ENCODE measurements at places on chromosomes 13 and 19.
A peak's percentile ranks its signal among the peaks of the same experiment; 100 is the strongest.

- no peaks in the 10 kb centered on the region for H3K27me3 ChIP-seq
- peak overlapping the region; percentile 78 for H3K27ac ChIP-seq
- peaks cover 23% of the 10 kb centered on the region for H3K4me1 ChIP-seq
These were observed 26.7 kb upstream of the NANOS3 start for GRCh38 chr19:13849991-13850909.

DNA sequence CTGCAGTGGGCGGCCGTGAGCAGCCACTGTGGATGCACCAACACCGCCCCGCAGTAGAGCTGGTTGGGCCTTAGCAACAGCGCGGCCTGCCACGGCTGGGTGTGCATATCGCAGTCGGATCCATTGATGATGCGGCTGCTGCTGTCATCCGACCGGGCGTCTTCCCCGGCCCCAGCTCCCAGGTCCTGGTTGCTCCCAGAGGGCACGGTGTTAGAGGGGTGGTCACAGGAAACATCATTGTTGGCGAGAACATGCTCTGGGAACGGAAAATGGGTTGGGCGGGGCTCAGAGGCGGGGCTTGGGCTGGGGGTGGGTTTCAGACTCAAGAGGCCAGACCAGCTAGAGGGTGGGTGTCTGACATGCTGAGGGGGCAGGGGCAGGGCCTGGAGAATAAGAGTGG lies 3.0 kb downstream of the KLK5 start:
- H3K27ac ChIP-seq = no peak overlapping the region
- no peak for DNase-seq
- H3K27me3 ChIP-seq = no peaks in the 10 kb centered on the region
- no peaks in the 10 kb centered on the region for H3K36me3 ChIP-seq
- H3K4me3 ChIP-seq = no peak overlapping the region
- H3K4me1 ChIP-seq = no peaks in the 10 kb centered on the region

- no peak overlapping the region for H3K27ac ChIP-seq
- no peaks in the 10 kb centered on the region for H3K27me3 ChIP-seq
- no peak for DNase-seq
These were observed 181.7 kb downstream of the UQCRFS1 start for GRCh38 chr19:29031216-29031615.

- no peaks in the 10 kb centered on the region for H3K4me1 ChIP-seq
- no peak for DNase-seq
- H3K27ac ChIP-seq = no peak overlapping the region
- no peaks in the 10 kb centered on the region for H3K36me3 ChIP-seq
These were observed 8.3 kb upstream of the NAA16 start for GRCh38 chr13:41302743-41303142.

- no peaks in the 10 kb centered on the region for H3K36me3 ChIP-seq
- H3K27ac ChIP-seq = no peak overlapping the region
- H3K27me3 ChIP-seq = no peaks in the 10 kb centered on the region
- H3K4me1 ChIP-seq = no peaks in the 10 kb centered on the region
These were observed 127.0 kb downstream of the IER2 start for GRCh38 chr19:13277104-13277809.

DNA sequence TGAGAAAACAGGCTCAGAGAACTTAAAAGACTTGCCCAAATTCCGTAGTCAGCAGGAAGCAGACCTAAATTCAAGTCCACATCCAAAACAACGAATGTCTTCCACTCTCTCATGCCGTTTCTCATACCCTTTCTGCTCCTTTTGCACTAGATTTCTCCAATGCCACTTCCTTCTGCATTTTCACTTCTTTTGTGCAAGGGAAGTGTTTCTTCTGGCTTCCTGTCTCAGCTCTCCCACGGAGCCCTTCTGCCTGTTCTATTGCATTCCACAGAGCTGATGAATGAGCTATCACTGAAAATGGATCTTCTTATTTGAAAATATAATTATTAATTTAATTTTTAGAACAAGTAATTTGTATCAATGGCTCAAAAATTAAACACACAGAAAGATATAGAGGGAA lies 56.1 kb upstream of the STK24 start:
- DNase-seq = no peak
- no peak overlapping the region for H3K4me3 ChIP-seq
- no peaks in the 10 kb centered on the region for H3K27me3 ChIP-seq
- H3K36me3 ChIP-seq = no peaks in the 10 kb centered on the region
- no peak overlapping the region for H3K27ac ChIP-seq
- no peaks in the 10 kb centered on the region for H3K4me1 ChIP-seq

DNA sequence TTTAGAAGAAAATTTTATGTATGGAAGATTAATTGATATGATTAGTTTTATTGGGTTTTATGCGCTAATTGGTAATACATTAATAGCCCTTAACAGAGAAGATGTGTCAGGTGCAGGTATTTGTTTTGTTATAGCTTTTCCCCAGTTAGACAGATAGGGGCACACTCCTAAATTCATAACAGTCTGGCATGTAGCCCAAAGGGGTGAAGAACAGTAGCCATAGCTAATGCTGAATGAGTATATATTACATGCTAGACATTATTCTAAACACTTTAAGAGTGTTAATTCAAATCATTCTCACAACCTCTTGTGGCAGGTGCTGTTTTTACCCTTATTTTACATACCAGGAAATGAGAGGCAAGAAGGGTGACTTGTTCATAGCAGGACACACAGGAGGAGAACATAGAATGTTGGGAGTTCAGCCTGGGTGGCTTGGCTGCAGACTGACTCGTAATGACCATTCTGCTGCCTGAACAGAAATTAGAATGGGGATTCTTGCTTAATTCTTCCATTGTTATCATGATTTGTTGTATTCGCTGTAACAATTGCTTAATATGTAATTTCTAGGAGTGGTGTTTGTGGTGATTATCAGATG lies 20.1 kb downstream of the PCCA start:
- DNase-seq = no peak
- H3K27ac ChIP-seq = peak overlapping the region; percentile 9
- H3K27me3 ChIP-seq = no peaks in the 10 kb centered on the region
- H3K4me3 ChIP-seq = no peak overlapping the region

DNA sequence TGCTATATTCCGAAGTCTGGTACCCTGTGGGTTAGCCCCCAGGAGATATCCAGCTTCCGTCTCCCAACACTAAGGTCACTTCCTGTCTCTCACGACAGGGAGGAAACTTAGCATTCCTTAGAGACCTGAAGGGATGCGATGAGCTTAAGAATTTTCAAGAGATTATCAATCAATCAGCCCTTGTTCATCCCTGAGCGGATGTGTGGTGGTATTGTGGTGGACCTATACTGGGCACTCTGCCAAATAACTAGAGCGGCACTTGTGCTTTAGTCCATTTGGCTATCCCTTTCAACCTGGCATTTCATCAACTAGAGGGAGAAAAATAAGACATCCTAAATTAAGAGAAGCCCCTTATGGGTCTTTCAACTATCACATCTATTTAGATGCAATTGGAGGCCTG lies 30.9 kb upstream of the ZNF562 start:
- H3K27ac ChIP-seq = no peak overlapping the region
- H3K27me3 ChIP-seq = no peaks in the 10 kb centered on the region
- H3K36me3 ChIP-seq = no peaks in the 10 kb centered on the region
- no peak for DNase-seq

DNA sequence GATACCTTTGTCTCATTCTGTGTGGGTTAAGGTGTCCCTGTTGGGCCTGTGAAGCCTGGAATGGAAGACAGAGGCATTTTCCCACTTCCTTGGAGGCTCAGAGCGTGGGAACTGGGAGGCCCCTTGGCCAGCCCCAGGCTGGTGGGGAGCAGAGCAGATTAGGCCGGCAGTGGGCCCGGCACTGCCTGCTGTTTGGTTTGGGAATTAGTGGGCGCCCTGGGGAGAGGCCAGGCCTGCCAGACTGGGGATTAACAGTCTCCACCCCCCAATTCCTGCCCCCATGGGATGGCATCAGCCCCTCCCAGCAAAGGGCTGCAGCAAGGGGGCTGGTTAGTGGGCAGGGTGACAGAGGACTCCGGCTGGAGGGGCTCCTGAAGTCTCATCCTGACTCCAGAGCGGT lies 3.1 kb upstream of the BEST2 start:
- peaks cover 9% of the 10 kb centered on the region for H3K36me3 ChIP-seq
- H3K4me1 ChIP-seq = no peaks in the 10 kb centered on the region
- no peak overlapping the region for H3K27ac ChIP-seq
- no peaks in the 10 kb centered on the region for H3K27me3 ChIP-seq

GRCh38 chr13:31037874-31038500 lies 105.5 kb downstream of the TEX26 start:
- DNase-seq = no peak
- H3K27me3 ChIP-seq = no peaks in the 10 kb centered on the region
- H3K27ac ChIP-seq = no peak overlapping the region
- no peaks in the 10 kb centered on the region for H3K36me3 ChIP-seq
- H3K4me3 ChIP-seq = no peak overlapping the region

DNA sequence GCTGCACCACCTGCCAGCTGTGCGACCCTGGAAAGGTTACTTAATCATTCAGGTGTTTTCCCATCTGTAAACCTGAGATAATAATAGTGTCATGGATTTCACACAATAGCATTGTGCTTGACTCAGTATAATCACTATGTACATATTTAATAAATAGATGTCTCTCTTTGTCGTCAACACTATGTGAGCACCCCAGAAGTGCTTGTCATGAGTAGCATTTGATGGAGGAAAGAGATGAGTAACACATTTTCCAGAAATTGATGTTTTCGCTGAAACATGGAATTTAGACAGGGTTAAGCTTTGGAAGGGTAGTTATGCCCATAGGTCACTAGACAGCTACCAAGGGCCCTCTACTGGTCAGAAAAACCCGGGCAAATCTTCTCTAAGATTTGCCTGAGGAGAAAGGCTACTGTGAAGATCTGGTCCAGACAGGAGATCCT lies 9.5 kb upstream of the MBNL2 start:
- no peaks in the 10 kb centered on the region for H3K36me3 ChIP-seq
- H3K27me3 ChIP-seq = no peaks in the 10 kb centered on the region
- H3K4me3 ChIP-seq = no peak overlapping the region
- H3K4me1 ChIP-seq = no peaks in the 10 kb centered on the region
- no peak overlapping the region for H3K27ac ChIP-seq
- DNase-seq = no peak

GRCh38 chr13:49643035-49643646 lies 14.8 kb downstream of the ARL11 start:
- H3K4me1 ChIP-seq = no peaks in the 10 kb centered on the region
- H3K27me3 ChIP-seq = no peaks in the 10 kb centered on the region
- no peak overlapping the region for H3K27ac ChIP-seq
- no peak for DNase-seq
- H3K36me3 ChIP-seq = no peaks in the 10 kb centered on the region
- no peak overlapping the region for H3K4me3 ChIP-seq

DNA sequence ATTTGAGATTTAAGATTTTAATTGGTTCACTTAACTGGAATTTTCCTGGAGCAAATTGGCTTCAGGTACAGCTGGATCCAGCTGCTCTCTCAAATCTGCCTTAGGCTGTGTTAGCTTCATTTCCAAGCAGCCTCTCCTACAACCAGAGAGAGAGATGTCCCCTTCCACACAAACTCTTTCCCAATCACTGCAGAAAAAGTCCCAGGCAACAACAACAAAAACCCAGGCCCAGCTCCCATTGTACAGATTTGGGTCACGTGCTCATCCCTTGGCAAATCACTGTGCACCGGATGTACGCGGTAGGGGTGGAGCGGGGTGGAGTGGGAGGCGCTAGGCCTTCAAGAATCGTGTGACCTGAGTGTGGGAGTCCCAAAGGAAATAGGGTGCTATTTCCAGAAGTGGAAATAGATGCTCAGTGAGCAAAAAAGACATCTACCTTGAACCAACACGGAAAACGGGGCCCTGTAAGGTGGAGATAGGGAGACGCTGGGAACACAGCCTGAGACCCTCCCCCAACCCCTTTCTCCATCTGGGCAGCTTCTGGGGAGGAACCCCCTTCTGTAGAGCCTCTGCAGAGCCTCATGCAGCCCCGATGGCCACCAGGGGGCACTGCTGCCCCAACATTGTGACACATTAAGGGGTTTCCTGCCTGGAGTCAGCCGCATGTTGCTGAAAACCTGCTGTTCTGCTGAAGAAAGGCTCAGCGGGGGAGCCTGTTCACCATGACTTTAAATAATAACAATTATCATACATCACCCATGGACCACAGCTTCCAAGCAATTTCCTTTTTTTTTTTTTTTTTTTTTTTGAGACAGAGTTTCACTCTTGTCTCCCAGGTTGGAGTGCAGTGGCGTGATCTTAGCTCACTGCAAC lies 25.4 kb downstream of the HPN start:
- H3K36me3 ChIP-seq = no peaks in the 10 kb centered on the region
- H3K27ac ChIP-seq = no peak overlapping the region
- peaks cover 3% of the 10 kb centered on the region for H3K4me1 ChIP-seq
- no peak overlapping the region for H3K4me3 ChIP-seq

DNA sequence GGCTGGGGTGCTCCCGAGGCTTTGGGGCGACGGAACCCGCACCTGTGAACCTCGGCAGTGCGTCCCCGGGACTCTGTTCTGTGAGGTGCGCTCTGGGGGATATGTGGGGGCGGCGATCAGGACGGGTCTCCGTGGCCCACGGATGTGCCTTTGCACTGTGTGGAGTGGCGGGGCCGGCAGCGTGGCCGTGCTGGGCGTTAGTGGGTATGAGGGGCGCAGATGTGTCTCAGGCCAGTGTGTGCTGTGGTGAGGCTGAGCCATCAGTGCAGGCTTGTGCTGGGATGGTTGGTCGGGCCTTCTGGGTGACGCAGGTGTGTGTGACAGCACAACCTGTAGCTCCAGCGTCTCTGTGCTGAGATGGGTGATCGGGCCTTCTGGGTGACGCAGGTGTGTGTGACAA lies 16.9 kb downstream of the ZNF331 start:
- H3K4me1 ChIP-seq = peaks cover 7% of the 10 kb centered on the region
- no peaks in the 10 kb centered on the region for H3K27me3 ChIP-seq
- H3K36me3 ChIP-seq = peaks cover 9% of the 10 kb centered on the region
- peak overlapping the region; percentile 98 for H3K4me3 ChIP-seq

DNA sequence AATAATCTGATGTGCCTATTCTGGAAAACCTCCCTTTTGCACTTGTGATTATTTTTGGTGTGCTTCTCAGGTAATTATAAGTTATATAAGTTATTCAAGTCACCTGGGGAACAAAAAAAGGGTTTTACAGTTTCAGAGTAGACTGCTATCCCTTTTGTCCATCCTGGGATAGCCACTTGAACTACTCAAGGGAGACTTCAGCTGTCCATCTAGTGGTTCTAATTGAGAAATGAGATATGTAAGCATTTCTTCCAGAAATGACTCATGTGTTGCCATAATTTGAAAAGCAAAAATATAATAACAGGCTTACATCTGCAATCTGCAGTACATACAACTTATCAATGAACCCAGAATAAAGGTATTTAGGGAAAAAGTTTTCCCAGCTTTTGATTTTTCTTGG lies 20.4 kb downstream of the UBL3 start:
- peaks cover 5% of the 10 kb centered on the region for H3K4me1 ChIP-seq
- no peak for DNase-seq
- no peak overlapping the region for H3K27ac ChIP-seq
